ENCODE measurements at places on chromosomes 12 and 14.
A peak's percentile ranks its signal among the peaks of the same experiment; 100 is the strongest.

DNA sequence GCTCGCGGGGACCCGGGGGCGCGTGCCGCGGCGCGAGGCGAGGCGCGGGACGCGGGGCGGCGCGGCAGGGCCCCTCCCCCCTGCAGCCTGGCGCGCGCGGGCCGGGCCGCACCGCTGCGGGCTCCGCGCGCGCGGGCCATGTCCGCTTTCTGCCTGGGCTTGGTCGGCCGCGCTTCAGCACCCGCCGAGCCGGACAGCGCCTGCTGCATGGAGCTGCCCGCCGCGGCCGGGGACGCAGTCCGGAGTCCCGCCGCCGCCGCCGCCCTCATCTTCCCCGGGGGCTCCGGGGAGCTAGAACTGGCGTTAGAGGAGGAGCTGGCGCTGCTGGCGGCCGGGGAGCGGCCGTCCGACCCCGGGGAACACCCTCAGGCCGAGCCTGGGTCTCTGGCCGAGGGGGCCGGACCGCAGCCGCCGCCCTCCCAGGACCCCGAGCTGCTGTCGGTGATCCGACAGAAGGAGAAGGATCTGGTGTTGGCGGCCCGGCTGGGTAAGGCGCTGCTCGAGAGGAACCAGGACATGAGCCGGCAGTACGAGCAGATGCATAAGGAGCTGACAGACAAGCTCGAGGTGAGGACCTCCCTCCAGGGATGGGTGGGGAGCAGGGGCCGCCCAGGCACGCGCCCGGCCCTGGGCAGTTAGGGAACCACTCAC is 820 bp downstream of the BICDL1 start:
- DNase-seq: peak; percentile 41

DNA sequence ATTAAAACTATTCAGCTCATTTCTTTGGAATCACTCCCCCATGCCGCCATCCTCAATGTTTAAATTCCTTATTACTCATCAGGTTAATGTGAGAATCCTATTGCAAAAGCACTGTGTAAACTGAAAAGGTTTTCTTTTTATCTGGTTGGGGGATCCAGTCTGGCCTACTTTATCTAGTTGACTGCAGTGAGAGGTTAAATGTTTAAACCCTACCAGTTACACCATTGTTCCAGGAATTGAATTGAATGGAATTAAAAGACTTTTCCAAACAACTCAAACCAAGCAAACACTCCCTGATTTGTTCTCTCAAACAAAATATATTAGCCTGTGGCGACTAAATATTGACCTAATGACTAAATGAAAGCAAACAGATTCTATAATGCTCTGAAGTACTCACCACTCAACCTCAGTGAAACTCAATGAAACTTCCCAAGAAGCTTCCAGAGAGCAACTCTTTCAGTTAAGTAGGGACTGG is 100.5 kb downstream of the VEZT start:
- DNase-seq: no peak

DNA sequence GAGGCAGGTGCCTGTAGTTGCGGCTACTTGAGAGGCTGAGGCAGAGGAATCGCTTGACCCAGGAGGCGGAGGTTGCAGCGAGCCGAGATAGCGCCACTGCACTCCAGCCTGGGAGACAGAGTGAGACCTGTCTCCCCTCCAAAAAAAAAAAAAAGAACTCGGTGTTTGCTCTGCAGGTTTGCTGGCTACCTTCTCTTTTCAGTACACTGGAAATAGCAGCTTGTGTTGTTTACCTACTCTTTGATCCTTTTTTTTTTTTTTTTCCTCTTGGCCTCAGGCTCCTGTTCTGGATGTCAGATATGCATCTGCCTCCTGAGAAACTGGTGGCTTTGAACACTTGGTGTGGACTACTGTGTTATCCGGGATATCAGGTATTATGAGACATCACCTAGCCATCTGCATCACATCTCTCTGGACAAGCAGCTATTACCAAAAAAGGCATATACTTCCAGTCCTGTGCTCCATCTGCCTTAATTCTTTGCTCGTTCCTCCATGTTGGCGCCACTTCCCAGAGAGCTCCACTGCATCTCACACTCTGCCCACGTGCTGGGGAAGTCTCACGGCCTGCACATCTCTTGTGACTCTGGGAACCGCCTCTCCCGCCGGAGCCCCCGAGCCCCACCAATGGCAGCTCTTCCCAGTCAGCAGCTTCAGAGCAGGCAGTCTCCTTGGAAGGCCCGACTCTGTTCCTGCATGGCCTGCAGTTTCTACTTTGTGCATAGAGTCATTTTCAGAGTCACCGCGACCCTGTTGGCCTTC is 50.9 kb upstream of the TRAF3 start:
- DNase-seq: no peak

GRCh38 chr14:104031384-104031783 is 54.1 kb upstream of the ASPG start:
- DNase-seq: no peak

GRCh38 chr14:104081261-104081835 is 4.2 kb upstream of the ASPG start:
- DNase-seq: no peak

DNA sequence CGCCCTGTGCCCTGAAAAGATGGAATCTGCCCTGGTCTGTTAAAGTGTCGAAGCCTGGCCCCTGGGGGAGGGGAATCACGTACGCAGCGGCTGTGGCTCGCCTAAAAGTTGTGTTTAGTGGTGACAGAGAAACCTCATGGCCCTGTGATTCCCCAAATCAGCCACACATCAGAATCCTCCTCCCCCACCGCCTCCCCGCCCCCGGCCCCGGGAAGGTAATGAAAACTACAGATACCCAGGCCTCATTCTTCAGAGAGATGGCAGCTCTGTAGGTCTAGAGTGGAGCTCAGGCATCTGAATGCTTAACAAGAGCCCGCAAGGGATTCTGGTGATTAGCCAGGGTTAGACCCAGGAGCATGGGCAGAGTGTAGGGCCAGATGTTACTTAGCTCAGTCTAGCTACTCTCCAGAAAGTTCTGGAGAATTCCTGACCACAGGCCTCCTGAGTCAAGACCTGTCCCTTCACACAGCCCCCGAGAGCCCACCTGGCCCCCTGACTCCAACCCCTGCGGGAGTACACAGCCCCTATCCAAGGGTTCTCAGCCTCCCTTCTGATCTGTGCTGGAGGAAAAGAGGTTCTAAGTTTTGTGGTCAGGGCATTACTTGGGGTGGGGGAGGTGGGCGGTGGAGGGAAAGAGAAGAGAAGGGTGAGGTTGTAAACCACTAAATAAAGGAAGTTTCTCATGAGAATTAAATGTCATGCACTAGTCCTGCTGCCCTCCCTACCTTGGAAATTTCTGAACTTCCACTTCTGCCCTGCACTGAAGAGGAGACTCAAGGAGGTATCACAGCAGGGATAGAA is 114.8 kb downstream of the PLXNC1 start:
- peak; percentile 70 for DNase-seq

DNA sequence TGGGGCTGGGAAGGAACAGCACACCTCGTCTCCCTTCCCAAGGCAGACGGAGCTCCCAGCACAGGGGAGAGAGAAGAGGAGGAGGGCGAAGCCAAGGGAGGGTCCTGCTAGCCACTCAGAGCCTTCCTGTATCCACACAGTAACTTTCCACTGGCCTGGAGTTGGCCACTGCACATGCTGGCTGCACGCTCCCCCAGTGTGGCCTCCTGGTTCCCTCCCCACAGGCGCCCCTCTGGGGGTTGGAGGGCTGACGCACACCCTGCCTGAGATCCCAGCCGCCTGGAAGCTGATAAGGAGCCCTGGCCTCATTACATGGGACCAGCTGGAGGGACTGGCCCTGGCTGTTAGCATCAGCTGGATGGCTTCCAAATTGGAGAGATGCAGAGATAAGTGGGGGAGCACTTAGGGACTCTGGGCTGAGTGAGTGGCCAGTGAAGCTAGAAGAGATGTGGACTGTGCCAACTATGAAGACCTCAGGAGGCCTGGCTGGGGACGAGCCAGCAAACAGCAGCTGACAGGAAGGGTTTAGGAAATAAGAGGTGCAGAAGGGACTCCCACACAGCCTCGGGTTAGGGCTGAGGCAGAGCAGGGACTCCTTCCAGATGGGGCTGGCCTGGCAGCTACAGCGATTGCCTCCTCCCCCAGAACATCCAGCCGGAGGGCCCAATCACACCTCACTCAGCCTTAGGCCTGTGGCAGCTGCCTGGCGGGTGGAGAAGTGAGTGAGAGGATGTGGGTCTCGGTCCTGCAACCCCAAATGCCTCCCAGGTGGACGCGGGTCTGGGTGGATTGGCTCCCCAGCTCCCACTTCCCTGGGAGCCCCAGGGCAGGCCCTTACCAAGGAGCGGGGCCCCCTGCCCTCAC is 26.3 kb upstream of the BCDIN3D start:
- no peak for DNase-seq

- DNase-seq: no peak
Measured at GRCh38 chr12:64407342-64408223, 3.4 kb downstream of the XPOT start.

DNA sequence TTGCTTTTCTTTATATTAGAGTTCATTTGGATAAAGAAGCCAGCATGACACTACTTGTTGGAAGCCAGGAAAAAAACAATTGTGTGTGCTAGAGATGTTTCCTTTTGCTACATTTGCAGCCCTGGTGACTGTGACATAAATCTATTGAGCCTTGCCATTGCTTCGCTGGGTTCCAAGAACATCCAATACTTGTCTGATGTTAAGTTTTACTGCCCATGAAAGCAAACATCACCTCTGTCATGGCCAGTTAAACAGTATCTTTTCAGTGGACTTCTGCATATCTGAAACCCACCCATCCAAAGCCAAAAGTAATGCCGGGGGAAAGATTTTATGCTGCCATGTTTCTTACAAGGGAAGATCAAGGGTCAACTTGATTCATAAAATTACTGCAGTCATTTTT is 184.0 kb downstream of the MSRB3 start:
- DNase-seq: no peak

DNA sequence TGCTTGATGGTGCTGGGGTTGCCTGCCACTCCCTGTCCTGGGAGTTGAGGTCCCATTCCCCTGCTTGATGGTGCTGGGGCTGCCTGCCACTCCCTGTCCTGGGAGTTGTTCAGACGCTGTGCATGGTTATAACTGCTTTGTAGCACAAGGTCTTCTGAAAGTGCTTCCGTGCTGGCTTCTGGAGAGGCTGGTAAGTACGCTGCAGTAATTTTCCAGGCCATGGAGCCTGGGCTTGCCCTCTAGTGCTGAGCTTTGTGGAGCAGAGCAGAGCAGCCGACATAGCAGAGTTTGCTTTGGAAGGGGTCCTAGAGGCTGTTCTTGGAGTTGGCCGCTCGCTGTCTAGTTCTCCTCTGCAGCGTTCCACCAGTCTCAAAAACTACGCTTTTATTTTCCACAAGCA is 6.3 kb downstream of the B4GALNT3 start:
- no peak for DNase-seq

DNA sequence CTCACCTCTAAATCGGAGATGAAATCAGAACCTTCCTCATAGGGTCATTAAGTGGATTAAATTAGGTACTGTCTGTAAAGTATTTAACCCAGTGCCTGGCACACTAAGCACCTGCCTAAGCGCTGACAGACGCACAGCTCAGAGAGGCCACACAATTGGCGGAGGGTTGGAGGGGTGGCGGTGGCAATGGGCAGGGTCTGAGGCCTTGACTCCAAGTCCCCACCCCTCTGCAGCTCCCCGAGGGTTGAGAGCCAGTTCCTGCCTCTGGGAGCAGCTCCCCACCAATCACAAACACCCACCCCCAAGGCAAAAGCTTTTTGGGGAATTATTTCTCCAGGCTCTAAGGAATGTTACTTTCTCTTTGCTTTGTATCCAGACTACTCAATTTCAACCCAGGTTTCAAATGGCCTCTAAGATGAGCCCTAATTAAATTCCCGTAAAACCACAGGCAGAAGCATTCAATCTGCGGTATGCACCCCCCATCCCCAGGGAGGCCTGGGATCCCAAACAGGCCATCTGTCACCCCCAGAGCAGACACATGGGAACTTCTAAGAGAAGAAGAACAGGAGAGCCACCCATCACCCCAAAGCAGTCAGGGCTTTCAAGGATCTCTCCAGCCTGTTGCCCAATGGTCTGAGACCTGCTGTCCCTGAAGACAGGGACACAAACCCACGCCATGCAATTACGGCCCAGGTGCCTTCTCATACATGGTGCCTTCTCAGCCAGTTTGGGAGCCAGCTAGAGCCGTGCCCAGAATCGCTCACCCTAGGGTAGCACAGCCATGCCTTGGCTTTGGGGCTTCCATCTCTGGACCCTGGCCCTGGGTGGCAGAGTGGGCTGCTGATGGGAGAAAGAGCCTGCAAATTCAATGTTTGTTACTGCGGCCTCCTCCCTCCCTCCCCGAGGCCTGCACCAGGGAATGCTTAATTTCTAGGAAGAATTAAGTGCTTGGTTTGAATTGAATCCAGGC is 66.1 kb downstream of the CHGA start:
- no peak for DNase-seq

- DNase-seq: peak; percentile 22
Measured at GRCh38 chr12:49428793-49429192, 61.5 kb downstream of the SPATS2 start.

- no peak for DNase-seq
Measured at GRCh38 chr14:35879654-35880249, 53.6 kb downstream of the BRMS1L start.

GRCh38 chr12:19643635-19644034 is 204.3 kb downstream of the AEBP2 start:
- DNase-seq: no peak

DNA sequence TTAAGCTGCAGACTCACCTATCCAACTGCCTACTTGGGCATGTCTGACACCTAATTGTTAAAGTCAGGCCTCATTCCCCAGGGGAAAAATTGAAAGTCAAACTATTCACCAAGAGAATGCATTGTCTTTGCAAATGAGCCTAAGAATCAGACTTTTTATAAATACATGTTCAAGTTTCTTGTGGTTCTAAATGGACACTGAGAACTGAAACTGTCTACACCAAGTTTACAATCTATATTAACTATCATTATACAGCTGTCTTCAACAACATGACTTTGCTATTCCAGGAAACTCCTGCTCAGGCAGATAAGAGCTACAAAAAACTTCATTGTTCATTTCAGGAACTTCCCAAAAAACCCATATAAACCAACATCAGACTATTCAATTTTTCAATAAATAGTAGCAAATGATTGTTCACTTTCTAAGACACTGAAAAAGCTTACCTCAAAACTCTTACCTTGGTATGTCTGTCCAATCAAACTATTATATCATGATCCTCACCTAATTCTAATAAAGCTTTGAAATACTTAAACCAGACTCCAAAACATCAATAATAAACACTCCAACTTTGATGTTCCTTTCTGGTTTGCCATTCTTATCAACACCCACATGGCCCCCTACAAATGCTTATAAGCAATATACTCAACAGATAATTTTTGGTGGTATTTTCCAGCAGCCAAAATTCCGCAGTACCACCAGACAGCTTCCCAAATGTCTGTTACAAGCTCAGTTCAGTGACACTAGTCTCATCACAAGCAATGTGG is 24.2 kb downstream of the CDK17 start:
- DNase-seq: no peak

DNA sequence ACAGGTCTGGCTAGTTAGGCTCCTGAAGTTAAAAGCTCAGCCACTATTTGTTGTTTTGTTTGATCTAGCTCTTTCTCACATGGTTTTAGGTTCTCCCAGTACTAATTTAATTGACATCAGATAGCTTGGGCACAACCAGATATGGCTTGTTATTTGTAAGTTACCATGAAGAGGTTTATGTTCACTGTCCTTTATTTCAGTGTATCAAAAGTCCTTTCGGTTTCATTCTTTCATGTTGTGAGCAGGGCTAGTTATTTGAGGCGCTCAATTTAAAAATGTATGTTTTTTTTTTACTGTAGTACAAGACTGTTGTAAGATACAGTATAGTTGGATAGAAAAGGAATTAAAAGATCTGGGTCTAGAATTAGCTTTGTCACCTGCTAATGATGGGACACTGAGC is 7.0 kb downstream of the GPX2 start:
- DNase-seq: no peak

GRCh38 chr14:29687071-29687765 is 240.4 kb downstream of the PRKD1 start:
- DNase-seq: no peak

- DNase-seq: no peak
Measured at GRCh38 chr12:45895961-45896360, 94.4 kb downstream of the SCAF11 start.

Measured in CD14-positive monocyte (primary cell).